ENCODE measurements at places on chromosomes 1 and 21.
A peak's percentile ranks its signal among the peaks of the same experiment; 100 is the strongest.

GRCh38 chr1:202656951-202657646, 53.2 kb downstream of the SYT2 start:
- no peak for DNase-seq

- no peak for DNase-seq
Measured at GRCh38 chr1:8747879-8748825, 69.3 kb downstream of the RERE start.

GRCh38 chr1:107277022-107277421, 136.2 kb downstream of the NTNG1 start:
- no peak for DNase-seq

DNA sequence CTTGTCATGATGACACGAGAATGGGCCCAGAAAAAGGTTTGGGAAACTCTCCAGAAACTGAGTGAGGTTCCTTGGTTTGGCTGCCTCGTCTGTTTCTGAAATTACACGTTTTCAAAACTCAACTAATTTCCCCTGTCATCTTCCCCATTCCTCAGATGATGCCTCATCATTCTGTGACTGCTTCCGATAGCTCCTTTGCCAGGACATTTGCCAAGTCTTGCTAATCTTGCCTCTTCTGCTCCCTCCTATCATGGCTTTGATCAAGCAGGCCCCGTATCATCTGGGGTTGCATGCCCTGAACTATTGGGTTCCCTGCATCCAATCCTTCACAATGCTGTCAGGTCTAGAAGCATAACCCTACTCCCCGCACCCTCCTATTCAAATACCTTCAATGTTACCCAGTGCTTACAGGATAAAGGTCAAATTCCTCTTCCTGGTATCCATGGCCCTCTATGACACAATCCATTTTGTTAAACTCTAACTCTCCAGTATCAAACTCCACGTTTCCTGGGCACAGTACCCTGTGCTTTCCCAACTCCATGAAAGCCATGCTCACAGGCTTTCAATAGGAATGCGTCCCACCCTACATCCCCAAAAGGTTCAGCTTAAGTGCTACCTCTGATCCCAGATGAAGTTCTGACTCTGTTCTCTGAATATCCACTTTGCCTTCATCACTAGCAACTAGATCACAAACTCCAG, 22.2 kb upstream of the TMEM200B start:
- no peak for DNase-seq

GRCh38 chr1:209755926-209756614, at the start of gene TRAF3IP3:
Gene TRAF3IP3 (plus strand): TSS chr1:209756053. CDS start chr1:209760040, 3,987 bp downstream.
- DNase-seq: peak; percentile 78

DNA sequence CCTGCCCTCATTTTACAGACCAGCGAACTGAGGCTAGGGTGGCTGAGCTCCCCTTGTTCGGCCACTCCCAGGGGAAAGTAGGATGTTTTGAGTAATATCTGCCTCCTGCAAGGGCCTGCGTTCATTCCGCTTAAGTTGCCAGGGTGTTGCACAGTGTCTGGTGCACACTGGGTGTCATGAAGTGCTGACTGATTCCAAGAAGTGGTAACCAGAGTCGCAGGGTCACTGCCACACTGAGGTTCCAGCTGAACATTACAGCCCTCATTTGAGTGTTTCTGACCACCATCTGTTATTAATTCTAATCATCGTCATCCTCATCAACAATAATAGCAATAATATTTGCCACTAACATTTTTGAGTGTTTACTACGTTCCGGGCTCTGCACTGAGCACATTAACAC, 250.6 kb downstream of the KAZN start:
- no peak for DNase-seq
